Right lobe of liver (tissue), 6 donors: ENCODE measurements at places on chromosomes 4 and X.

- no peak for DNase-seq
Observed at GRCh38 chrX:50721764-50722521, 92.1 kb downstream of the SHROOM4 start.

GRCh38 chr4:166957451-166957850 lies 276.8 kb downstream of the SPOCK3 start:
- no peak for DNase-seq

DNA sequence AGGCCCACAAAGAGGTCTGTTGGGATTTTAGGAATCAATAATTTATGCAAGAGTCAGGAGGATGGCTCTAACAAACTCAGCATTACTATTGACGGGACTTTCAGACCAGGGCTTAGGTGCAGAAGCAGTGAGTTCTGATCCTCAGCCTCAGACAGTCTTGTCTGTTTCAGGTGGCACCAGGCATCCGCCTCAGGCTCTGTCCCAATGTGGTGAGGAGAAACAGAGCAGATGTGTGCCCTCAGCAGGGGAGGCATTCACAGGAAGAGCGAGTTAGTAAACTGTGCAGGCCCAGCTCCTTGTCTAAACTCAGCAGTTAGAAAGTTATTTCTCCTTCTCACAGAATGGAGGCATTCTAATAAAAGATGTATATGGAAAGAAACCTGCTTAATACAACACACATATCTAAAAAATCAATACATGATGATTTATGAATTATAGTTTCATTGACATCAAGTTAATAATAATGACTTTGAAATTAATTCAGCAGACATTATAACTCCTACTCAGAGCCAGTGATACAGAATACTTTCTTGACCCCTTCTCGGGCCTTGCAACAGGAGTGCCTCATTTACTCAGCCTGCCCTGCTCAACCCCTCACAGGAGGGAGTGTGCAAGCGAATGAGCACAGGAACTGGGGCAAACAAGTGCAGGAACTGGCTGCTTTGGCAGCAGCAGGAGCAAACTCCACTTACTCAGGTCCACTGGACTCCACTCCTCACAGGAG lies 202.8 kb upstream of the SMIM31 start:
- DNase-seq: no peak

DNA sequence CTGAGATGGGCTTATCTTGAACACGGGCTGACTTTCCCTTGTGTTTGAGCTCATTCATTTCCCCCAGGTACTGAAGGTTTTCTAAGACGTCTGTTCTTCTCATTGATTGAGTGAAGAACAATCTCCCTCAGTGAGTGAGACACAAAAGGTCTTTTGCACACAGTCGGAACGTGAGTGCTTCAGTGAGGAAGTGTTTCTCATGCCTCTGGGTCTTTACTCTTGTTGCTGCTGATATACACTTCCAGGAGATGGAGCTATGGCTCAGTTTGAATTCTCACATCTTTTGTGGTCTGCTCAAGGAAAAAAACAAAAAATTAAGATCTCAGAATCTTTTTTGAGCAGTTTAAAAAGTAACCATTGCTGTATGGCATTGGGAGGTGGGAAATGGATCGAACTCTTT lies 981.9 kb upstream of the TENM3 start:
- DNase-seq: no peak

DNA sequence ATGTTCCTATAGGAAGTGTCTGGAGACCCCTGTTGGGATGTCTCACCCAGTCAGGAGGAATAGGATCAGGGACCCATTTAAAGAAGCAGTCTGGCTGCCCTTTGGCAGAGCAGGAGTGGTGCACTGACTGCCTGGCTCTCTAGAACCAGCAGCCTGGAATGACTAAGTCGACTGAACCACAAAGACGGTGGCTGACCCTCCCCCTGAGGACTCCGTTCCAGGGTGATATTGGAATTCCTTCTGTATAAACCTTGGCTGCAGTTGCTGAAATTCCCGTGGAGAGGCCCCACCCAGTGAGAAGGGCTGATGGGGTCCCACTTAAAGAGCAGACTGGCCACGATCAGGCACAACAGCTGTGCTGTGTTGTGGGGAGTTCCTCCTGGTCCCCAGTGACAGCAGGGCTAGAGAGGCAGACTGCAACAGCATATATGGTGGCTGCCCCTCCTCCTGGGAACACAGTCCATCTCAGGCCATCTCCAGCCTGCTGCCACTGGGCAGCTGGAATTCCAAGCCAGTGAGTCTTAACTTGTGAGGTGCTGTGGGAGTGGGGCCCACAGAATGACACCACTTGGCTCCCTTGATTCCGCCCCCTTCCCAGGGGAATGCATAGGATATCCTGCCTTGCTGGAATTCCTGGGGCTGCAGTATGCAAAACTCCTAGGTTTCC lies 41.8 kb upstream of the RLIM start:
- DNase-seq: no peak

DNA sequence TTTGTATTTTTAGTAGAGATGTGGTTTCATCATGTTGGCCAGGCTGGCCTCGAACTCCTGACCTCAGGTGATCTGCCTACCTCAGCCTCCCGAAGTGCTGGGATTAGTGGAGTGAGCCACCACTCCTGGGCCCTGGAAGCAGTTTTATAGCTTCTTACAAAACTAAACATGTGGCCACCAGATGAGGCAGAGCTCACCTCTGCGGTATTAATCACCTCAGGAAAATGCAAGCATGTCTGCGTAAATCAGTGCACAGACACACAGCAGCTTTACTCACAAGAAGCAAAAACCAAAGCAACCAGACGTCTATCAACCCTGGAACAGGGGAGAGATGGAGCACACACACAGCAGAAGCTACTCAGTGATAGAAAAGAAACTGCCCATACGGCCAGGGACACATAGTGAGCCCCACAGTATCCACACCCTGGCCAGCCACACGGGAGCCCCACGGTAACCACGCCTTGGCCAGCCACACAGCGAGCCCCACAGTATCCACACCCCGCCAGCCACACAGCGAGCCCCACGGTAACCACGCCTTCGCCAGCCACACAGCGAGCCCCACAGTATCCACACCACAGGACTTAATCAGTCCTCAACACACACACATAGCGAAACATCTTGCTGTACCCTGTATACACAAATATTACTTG lies 30.2 kb downstream of the PPP2R3B start:
- no peak for DNase-seq

GRCh38 chrX:65866146-65866545 lies 173.7 kb downstream of the VSIG4 start:
- DNase-seq: no peak

- DNase-seq: no peak
Observed at GRCh38 chrX:19005909-19006308, 22.0 kb upstream of the PHKA2 start.
